Heart right ventricle (tissue), 16 donors: ENCODE measurements at places on chromosomes 13 and 19. TPM values are rescaled to one million over a fixed set of nuclear protein-coding genes. Genes with fewer than 3 reads are reported as not detected.

DNA sequence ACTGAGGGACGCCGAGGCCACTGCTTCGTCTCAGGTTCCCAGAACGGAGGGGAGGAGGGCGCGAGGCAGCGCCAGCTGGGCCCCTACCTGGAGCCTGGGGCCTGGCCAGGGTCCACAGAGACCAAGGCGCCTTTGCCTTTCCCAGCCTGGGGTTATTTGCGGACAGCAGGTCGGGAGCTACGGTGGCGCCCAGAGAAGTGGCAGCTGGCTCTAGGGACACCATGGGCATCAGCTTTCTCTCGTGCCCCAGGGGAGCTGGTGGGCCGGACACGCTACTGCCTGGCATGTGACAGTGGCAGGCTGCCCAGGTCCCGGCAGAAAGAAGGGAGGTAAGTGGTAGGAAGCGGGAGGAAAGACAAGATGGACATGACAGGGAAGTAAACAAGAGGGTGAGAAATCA, 19.0 kb downstream of the AKT2 start:
- peak; percentile 69 for DNase-seq

Gene GRIN2D
- total RNA-seq, result 0.04 TPM

Gene ZNF253
- total RNA-seq, result 8.4 TPM

Gene GZMM
- total RNA-seq, result 0.44 TPM

GRCh38 chr13:19618977-19619376, 14.5 kb upstream of the MPHOSPH8 start:
- DNase-seq, result no peak

GRCh38 chr19:28288572-28289264, 924.2 kb downstream of the UQCRFS1 start:
- no peak for DNase-seq

DNA sequence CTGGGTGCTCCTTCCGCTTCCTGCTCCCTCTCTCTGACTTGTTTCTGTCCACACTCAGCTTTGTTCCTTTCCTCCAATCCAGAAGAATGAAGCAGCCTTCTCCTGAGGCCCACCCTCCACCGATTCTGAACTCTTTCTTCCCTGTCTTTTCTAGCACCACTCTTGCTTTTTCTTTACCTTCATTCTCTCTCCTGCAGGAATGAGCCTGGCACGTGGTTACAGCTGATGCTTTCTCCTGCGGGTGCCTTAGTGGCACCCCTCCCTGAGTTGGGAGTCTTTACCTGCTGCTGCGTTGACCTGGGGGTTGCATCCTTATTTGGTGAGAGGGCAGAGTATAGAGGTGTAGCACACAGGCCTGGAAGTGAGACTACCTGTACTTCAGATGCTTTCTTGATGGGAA, 6.2 kb downstream of the UBAC2 start:
- no peak for DNase-seq

- DNase-seq, result no peak
These were observed 8.9 kb upstream of the ACP5 start for GRCh38 chr19:11586331-11586730.

Gene RPL21
- 716 TPM for total RNA-seq

Gene ZNF441
- 4.0 TPM for total RNA-seq
